ENCODE measurements at places on chromosomes 3 and 15.

GRCh38 chr3:139718415-139718814 lies 40.6 kb upstream of the NMNAT3 start:
- peak; percentile 11 for DNase-seq

GRCh38 chr3:131353016-131353877 lies 28.3 kb upstream of the NUDT16 start:
- no peak for DNase-seq

GRCh38 chr3:30605706-30606300 lies 598 bp upstream of the TGFBR2 start:
- DNase-seq = no peak

GRCh38 chr15:68256675-68257450 lies 20.7 kb upstream of the FEM1B start:
- DNase-seq = no peak

DNA sequence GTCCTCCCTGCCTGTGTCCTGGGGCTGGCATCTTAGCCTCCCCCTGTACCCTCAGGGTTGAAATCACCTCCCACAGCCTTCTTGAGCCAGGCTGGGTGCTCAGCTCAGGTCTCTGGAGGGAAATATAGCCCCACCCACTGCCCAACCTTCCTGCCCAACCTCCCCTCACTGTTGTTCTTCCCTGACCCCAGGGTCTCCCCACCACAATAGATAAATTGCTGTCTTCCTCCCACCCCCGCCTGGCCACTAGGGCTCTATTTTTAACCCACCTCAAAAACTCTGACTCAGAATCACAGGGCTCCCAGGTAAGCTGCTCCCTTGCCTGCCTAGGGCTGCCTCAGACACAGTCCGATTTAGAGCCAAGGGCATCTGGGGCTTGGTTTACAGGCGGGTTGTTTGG lies 15.0 kb downstream of the HCN4 start:
- no peak for DNase-seq

GRCh38 chr15:93645594-93645993 lies 556.6 kb upstream of the RGMA start:
- DNase-seq = no peak

GRCh38 chr15:43919540-43920253 lies 92.9 kb downstream of the WDR76 start:
- DNase-seq = peak; percentile 36

GRCh38 chr3:74463515-74463914 lies 150.9 kb downstream of the CNTN3 start:
- DNase-seq = no peak

- no peak for DNase-seq
These were observed 46.5 kb downstream of the BBS4 start for GRCh38 chr15:72732516-72732915.

DNA sequence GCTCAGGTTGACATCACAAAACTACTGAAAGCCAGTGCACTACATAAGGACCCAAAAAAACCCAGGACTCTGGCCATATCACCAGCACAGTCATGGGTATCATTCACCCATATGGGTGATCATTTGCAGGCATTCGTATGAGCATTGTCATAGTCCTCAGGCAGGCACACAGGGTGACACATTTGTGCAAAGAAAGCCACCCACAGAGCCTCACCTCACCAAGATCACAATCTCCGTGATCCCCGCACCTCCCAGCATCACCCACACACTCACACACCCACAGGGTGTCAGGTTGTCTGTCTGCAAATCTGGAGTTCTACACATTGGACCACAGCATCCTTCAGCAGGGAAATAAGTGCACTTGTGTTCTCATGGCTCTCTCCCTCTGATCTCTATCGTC lies 166.0 kb upstream of the LPP start:
- DNase-seq = no peak

DNA sequence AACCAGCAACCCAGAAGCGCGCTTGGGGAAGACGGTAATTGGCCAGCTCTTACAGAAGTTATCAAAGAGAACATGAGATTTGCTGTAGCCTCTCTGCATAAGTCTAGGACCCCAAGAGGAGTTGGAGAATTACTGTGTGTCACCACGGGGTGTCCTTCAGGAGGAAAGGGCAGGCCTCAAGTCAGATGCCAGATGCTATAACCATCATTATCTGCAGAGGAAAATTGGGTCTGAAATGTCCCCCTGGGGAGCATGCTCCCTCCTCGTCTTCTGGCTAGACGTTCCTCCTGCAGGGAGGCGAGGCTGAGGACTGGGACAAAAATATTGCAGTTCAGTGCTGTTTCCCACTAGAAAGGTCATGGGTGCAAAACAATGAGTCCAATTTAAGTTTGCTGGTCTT lies 380.5 kb upstream of the CFAP20DC start:
- DNase-seq = no peak

DNA sequence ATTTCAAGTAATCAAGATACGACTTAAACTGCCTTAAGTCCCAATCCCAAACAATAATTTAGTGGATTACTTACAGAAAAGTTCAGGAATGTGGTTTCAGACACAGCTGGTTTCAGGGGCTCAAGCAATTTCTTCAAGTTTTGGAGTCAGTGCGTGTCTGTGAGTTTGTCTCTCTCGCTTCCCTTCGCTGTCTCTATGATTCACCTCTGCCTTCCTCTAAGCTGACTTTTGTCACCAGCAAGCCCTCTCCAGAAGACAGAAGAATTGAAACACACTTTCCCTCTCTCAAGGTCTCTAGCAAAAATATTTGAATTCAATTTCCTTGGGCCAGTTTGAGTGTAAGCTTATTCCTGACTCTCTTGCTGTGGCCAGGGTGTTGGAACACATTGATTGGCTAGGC lies 392.4 kb downstream of the EDEM1 start:
- DNase-seq = no peak

Measured in K562 (cell line).